Activated CD4-positive, alpha-beta memory T cell treated with anti-CD3 and anti-CD28 coated beads for 36 hours (primary cell): ENCODE measurements at places on chromosomes 16 and 17.

GRCh38 chr16:10181196-10182162, 749 bp downstream of the GRIN2A start:
- DNase-seq: peak; percentile 59

GRCh38 chr17:47720754-47721533, 12.1 kb upstream of the TBX21 start:
- peak; percentile 99 for DNase-seq

GRCh38 chr16:20826039-20826566, 19.8 kb downstream of the REXO5 start:
- DNase-seq: no peak

GRCh38 chr17:83194186-83194561, 114.8 kb downstream of the METRNL start:
- DNase-seq: no peak

GRCh38 chr17:41329279-41329948, 13.9 kb upstream of the KRTAP17-1 start:
- peak; percentile 55 for DNase-seq

GRCh38 chr16:78176435-78176834, 77.0 kb downstream of the WWOX start:
- no peak for DNase-seq

DNA sequence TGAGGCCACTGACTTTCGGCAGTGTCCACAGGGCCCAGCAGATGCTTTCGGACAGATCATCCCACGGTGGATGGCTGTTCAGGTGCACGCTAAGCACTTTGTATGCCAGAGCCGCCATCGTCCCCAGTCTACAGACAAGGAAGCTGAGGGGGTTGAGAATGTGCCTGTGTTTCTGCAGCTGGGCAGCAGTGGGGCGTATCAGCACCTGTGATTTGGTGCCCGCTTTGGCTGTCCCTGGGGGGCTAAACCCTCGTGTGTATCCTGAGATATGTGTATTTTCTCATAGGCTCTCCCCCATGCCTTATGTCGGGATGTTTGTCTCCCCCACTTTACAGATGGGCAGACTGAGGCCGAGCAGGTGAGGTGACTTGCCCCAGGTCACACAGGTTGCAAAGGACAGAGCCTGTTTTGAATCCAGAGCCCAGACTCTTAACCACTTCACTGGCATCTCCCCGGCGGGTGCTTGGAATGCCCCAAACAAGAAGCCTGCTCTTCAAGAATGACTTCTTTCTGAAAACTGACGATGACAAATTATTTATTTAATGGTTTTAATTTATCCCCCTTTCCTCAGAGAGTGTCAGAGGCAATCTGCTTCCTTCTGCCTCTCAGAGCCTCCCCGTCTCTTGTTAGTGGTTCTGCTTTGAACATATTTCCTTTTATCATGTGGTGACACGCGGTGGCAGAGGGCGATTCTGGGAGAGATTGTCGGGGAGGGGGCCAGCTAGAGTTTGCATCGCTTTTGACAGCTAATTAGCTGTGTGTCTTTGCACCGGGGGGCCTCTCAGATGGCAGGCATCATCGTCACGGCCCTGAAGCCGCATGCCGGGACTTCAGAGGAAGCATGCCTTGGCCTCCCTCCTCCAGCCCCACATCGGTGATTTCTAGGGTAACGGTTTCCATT, 149.6 kb upstream of the CIBAR2 start:
- DNase-seq: no peak

DNA sequence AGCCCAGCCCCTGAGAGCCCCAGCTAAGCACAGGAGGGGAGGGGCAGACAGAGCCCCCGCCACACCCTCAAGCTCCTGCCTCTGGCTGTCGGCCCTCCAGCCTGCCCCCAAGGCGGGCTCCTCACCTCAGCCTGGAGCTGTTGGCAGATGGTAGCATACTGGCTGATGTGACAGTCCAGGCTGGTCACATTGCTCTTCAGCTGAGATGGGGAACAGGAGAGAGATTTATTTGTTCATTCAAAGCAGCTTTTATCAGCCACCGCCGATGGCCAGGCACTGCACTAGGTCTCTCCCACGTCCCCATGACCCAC, 14.8 kb downstream of the KIF18B start:
- DNase-seq: no peak

- DNase-seq: no peak
Observed at GRCh38 chr17:59702304-59702703, 4.9 kb downstream of the PTRH2 start.

DNA sequence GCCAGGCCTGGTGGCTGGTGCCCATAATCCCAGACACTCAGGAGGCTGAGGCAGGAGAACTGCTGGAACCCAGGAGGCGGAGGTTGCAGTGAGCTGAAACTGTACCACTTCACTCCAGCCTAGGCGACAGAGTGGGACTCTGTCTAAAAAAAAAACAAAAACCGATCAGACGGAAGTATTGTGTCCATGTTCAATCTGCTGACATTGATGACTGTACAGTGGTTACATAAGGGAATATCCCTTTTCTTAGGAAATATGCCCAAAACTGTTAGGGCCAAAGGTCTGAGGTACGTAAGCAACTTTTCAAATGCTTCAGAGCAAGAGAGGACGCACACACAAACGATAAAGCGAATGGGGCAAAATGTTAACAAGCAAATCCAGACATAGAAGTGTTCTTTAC, 69.8 kb upstream of the DNAH17 start:
- DNase-seq: no peak

- DNase-seq: no peak
Observed at GRCh38 chr16:24993722-24994686, 21.2 kb downstream of the ARHGAP17 start.
